ENCODE measurements at places on chromosomes 2 and 18.

GRCh38 chr2:161725297-161725696 lies 101.1 kb downstream of the SLC4A10 start:
- DNase-seq = no peak

GRCh38 chr18:48186131-48186766 lies 222.9 kb downstream of the ZBTB7C start:
- no peak for DNase-seq

GRCh38 chr2:127187831-127188230 lies 32.3 kb downstream of the CYP27C1 start:
- no peak for DNase-seq

DNA sequence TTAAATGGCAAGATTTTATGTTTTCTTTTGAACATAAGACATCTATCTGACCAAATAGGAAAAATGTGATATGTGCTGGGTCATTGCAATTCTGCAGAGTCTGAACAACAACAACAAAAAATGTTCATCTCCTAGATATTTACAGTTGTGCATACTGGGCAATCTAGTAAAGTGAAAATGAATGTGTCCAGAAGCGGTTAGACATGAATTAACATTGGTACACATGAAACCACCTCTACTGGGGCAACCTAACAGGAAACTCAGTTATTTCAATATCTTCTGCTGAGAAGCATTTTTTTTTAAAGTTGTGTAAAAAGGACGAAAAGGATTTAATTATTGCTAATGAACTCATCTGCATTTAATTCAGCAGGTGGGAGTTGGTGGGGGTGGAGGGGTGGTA lies 76.9 kb downstream of the DHRS9 start:
- DNase-seq = no peak

GRCh38 chr2:172440795-172441194 lies 13.4 kb downstream of the ITGA6 start:
- no peak for DNase-seq

- DNase-seq = no peak
These were observed 16.2 kb downstream of the HNMT start for GRCh38 chr2:137980459-137980858.

GRCh38 chr2:73111073-73112025 lies 1.4 kb downstream of the RAB11FIP5 start:
- no peak for DNase-seq

DNA sequence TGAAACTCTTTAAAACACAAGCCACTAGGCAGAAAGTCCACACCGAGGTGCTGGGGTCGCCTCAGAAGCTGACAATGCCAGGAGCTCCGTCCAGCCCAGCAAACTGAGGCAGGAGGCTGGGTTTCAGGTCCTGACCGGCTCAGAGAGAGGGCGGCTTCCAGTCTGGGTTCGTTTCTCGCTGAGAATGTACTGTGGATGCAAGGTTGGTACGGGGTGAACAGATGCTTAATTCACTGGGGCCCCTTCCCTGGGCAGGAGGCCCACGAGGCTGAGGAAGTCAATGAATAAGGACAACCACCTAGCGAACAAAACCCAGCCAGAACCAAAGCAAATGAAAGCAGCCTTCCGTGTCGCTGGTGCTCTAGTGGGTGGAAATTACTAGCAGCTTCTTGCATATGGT lies 142.0 kb downstream of the RTP5 start:
- no peak for DNase-seq

DNA sequence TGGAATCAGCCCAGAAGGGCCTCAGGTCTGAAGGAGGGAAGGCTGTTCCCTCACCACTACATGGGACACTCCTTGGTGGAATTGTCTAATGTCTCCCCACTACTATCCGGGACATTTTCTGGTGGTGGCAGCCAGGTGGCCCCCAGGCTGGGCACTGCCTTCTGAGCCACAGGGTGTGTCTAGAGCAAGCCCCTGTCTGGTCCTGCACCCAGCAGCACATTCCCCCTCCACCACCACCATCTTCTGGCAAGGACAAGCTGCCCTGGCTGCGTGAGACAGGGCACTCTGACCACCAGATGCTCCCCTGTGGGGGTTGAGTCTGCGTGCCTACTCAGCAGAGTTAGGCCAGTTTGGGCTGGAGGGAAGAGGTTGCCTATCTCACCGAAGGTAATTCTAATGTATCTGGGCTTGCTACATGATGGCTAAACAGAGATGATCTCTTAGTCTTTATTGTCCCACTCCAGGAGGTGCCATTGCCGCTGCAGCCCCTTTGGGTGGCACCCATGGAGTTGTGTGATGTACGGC lies 106.3 kb downstream of the PLB1 start:
- no peak for DNase-seq

DNA sequence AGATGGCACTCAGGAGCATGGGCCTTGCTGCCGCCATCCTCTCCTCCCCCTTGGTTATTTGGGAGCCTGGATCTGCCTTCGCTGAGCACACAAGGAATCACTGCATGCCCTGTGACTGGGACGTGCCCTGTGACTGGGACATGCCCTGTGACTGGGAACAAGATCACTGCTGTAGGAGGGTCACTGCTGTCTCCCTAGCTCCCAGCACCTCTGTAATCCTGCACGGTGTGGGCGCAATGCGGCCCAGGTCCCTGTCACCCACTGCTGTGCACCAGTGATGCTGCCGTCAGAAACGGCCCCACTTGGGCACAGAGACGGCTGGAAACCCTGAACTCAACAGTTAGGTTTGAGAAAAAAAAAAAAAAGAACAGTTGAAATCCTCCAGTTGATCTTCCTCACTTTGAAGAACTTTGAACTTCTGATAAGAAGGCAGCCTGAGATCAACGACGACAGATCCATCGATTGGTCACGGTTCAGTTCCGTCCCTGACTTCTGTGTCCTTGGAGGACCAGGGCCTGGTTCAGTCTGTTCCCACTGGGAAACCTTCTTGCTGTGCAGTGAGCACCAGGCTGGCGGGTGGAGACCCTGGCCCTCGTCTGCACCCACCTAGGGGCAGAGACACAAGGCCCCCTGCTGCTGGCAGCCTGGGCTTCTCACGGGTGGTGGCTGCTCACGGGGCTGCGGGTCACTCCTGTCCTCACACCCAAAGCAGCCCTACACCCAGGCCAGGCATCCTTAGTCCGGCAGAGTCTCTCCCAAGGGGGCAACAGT lies 125.9 kb downstream of the PXDN start:
- no peak for DNase-seq

DNA sequence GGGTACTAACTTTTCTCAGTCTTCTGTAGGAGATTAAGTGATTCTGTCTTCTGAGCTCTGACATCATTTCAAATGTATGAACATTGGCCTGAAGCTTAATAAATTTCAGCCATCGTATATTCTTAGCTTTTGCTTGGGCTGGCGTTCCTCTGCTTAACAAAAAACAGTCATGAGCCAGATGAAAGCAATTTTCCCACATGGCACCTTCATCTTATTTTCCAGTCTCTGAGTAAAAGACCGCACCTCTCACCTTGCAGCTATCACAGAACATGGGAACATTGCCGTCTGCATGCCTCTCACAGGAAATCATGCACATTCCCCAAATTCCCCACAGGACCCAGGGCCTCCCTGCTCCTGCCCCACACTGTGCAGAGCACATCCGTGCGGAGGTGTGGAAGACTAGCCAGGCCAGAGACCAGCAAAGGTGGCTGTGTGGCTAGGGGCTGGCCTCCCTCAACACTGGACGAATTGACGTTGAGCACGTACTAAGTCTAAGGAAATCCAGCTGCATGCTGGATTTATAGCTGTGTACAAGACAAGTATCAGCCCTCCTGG lies 531.8 kb upstream of the ID2 start:
- no peak for DNase-seq

DNA sequence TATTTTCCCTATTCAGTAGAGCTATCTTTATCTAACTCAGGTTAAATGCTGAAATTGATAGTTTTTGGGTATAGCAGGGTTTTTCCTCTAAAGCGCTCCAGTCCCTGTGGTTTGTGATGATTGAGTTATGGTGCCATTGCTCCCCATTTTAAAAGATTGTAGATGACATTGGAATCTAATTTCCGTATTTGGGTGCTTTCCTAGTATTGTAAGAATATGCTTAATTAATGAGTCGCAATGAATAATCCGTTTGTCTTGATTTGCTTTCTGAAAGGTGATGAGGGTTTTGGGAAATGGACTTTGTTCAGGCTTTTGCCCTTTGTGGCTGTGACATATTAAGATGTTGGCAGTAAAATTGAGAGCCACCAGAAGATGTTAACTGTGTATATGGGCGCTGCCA lies 3.9 kb downstream of the RPS7 start:
- DNase-seq = no peak

DNA sequence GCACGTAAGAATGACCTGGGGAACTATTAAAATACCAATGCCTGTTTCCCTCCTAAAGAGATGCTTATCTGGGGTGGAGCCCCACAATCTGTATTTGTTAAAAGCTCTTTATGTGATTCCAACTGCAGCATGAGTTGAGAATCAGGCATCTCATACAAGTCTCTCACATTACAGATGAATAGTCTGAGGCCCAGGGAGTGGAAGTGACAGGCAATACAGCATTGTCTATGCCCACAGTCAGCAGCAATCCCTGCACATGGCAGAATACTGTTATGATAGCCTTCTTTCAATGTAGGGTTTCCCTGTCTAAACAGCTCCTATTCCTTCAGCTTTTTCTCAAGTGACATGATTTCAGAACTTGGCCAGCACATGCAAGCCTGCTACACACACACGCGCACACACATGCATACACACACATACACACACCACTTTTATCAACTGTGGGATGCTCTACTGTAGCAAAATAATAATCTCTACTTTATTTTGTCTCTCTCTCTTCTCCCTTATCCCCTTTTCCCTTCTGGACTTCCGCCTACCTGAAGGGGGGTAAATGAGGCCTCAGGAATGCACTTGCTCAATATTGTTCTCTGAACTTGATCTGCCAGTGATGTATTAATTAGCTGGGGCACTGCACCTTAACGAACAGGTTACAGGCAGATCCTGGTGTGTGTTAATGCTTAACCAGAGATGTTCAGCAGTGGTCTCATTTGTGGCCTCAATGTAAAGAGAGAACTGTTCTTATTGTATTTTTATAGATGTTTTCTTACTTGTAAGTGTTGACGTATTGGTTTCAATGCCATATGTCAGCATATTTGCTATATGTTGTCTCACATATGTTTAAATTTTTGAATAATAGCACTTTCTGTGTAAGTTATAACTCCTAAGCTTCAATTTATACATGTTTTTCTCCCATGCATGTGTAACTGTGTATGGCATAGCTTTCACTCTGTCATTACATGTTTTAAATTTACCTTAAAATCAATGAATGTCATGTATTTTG lies 116.0 kb downstream of the SETBP1 start:
- DNase-seq = peak; percentile 2

- no peak for DNase-seq
These were observed 170.6 kb downstream of the FIGN start for GRCh38 chr2:163565192-163565591.

GRCh38 chr2:64980183-64980582 lies 9.0 kb upstream of the SLC1A4 start:
- no peak for DNase-seq

DNA sequence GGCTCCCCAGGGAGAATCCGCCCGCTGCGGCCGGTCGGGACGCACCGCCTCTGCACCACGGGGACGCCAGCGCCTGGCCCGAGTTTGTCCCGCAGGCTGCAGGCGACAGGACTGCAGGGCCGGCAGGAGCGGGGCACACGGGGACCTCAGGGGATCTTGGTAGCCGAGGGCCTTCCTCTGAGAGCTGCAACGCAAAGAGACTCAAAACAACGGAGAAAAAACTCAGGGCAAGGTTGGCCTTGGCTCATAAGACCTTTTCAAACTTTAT lies 79.7 kb downstream of the ARHGEF4 start:
- no peak for DNase-seq

All from NCI-H526 treated with DMSO at 0.1 percent for 48 hours (cell line).